ENCODE measurements at places on chromosomes 16 and 17. TPM values are rescaled to one million over a fixed set of nuclear protein-coding genes. Genes with fewer than 3 reads are reported as not detected.

- DNase-seq, result no peak
- H3K27ac ChIP-seq, result no peak overlapping the region
- no peaks in the 10 kb centered on the region for H3K27me3 ChIP-seq
- H3K4me3 ChIP-seq, result no peak overlapping the region
- H3K4me1 ChIP-seq, result peaks cover 4% of the 10 kb centered on the region
Observed at GRCh38 chr16:11452298-11452697, 107.0 kb downstream of the RMI2 start.

GRCh38 chr16:56643080-56643778 lies 4.8 kb downstream of the MT1A start:
- H3K36me3 ChIP-seq, result no peaks in the 10 kb centered on the region
- H3K4me1 ChIP-seq, result no peaks in the 10 kb centered on the region
- peaks cover 100% of the 10 kb centered on the region for H3K27me3 ChIP-seq
- peak; percentile 59 for DNase-seq
- H3K4me3 ChIP-seq, result peak overlapping the region; percentile 33

GRCh38 chr17:79463421-79464317 lies 147.2 kb downstream of the RBFOX3 start:
- no peak overlapping the region for H3K27ac ChIP-seq
- H3K36me3 ChIP-seq, result no peaks in the 10 kb centered on the region
- H3K4me1 ChIP-seq, result no peaks in the 10 kb centered on the region
- no peak for DNase-seq
- no peak overlapping the region for H3K4me3 ChIP-seq

DNA sequence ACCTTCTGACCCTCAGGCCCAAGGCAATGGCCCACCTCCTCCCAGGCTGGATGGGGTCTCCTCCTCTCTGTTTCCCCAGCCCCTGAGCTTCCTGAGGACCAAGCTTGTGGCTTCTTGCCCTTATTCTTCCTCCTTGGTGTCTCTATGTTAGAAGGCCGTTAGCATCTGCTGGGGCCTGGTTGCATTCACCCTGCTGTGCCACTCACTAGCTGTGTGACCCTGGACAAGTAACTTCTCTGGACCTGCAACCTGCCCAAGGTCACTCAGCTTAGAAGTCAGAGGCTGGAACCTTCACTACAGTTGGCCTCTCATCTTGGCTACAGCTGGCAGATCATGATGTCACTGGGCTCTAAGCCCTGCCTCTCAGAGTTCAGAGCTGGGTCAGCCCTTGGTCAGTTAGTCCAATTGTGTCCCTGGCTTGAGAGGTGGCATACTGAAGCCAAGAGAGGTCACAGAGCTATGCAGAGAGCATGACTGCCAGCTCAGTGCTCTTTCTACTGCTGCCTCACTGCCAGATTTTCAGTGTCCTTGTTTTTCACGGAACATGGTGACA lies 3.0 kb downstream of the MT2A start:
- DNase-seq, result no peak
- H3K4me3 ChIP-seq, result no peak overlapping the region
- no peak overlapping the region for H3K27ac ChIP-seq
- H3K36me3 ChIP-seq, result no peaks in the 10 kb centered on the region

GRCh38 chr16:5016967-5017677 lies 16.6 kb downstream of the NAGPA start:
- DNase-seq, result no peak
- no peaks in the 10 kb centered on the region for H3K4me1 ChIP-seq
- no peaks in the 10 kb centered on the region for H3K27me3 ChIP-seq

GRCh38 chr17:49766918-49767530 lies 3.1 kb upstream of the FAM117A start:
- peaks cover 9% of the 10 kb centered on the region for H3K4me1 ChIP-seq
- H3K4me3 ChIP-seq, result no peak overlapping the region

- no peak for DNase-seq
- H3K4me3 ChIP-seq, result no peak overlapping the region
- H3K27ac ChIP-seq, result no peak overlapping the region
Observed at GRCh38 chr16:14172200-14172809, 101.2 kb downstream of the MRTFB start.

DNA sequence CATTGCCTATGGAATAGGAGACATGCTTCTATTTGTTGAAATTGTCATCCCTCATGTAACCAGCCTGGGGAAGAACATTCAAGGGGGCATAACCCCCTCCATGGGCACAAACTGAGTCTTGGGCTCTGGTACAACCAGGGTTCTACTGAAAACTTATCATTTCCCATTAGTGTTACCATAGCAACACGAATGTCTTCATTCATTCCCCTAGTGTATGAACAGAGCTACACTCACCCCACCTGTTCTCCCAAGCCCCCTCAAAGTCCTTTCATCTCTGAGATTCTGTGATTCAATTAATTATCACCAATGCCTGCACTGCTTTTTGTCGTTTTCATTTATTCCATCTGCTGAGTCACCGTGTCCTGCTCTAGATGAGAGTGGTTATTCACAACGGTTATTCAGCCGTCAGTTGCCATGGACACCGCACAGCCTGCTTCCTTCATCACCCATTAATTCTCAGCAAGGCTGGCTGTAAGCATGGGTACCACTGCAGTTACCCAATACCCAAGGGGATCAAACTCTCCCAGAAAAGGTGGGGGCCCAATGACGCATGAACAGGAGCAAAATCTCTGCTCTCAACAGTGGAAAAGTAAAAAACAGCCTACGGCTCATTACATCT lies 1.6 kb upstream of the GAST start:
- H3K4me3 ChIP-seq, result no peak overlapping the region
- H3K4me1 ChIP-seq, result peaks cover 5% of the 10 kb centered on the region
- DNase-seq, result no peak
- peaks cover 75% of the 10 kb centered on the region for H3K27me3 ChIP-seq
- no peak overlapping the region for H3K27ac ChIP-seq

GRCh38 chr17:7888184-7888920 lies at the start of gene CHD3:
CHD3 (plus strand) TSS chr17:7888789; CDS start chr17:7889001, 212 bp downstream.
- peak; percentile 31 for DNase-seq
- H3K4me1 ChIP-seq, result peaks cover 50% of the 10 kb centered on the region
- peaks cover 12% of the 10 kb centered on the region for H3K27me3 ChIP-seq
- peak within 1 kb of the TSS; percentile 88 for H3K4me3 ChIP-seq
- H3K27ac ChIP-seq, result no peak within 1 kb of the TSS
- no peaks in the 10 kb centered on the region for H3K36me3 ChIP-seq

- peak; percentile 89 for DNase-seq
- H3K4me1 ChIP-seq, result no peaks in the 10 kb centered on the region
- H3K36me3 ChIP-seq, result no peaks in the 10 kb centered on the region
- no peak overlapping the region for H3K4me3 ChIP-seq
Observed at GRCh38 chr16:10509534-10510025, 70.8 kb downstream of the EMP2 start.

GRCh38 chr16:8554881-8555280 lies 35.4 kb downstream of the TMEM114 start:
- H3K4me3 ChIP-seq, result no peak overlapping the region
- H3K27ac ChIP-seq, result no peak overlapping the region
- no peak for DNase-seq
- no peaks in the 10 kb centered on the region for H3K36me3 ChIP-seq

Gene OTOA
- 0.40 TPM for total RNA-seq

Gene KRT24
- not detected for total RNA-seq

Gene CCDC144A
- total RNA-seq, result 8.2 TPM

Gene MAF
- 10.8 TPM for total RNA-seq

Gene TMED6
- not detected for total RNA-seq

Measured in neural progenitor cell (in vitro differentiated cells).